ENCODE measurements at places on chromosomes 3 and 15.

DNA sequence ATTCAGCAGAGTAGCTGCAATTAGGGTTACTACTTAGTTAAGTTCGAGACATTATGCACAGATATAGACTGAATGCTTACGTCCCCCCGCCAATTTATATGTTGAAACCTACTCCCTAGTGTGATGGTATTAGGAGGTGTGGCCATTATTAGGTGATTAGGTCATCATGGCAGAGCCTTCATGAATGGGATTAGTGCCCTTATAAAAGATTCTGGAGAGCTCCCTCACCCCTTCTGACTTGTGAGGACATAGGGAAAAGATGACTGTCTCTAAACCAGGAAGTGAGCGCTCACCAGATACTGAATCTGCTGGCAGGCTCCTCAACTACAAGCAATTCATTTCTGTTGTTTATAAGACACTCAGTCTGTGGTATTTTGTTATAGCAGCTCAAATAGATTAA lies 25.6 kb upstream of the TEX9 start:
- no peak for DNase-seq

GRCh38 chr15:80695911-80696661 lies 976 bp downstream of the ABHD17C start:
- DNase-seq, result no peak

GRCh38 chr3:127287840-127288239 lies at the start of gene PRR20G:
Gene PRR20G, minus strand, starts transcription at chr3:127288046. Its CDS starts 681 bp downstream, at chr3:127287365.
- DNase-seq, result no peak

DNA sequence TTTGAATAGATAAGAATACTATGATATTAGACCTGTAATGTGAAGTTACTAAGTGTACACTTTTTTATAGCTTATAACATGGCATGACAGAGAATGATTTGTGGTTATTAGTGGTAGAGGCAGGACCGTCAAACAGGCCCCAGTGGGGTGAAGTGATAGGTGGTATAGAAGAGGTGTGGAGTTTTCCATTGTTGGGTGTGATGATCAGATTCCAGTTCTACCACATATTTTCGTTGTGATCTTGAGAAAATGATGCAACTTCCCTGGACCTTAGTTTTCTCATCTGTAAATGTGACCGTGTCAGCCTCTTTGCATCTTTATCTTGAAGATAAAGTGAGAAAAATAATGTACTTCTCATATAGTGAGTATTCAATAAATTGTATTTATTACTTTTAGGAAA lies 30.3 kb upstream of the UTS2B start:
- DNase-seq, result no peak

- DNase-seq, result no peak
Measured at GRCh38 chr3:153639631-153640030, 477.6 kb downstream of the RAP2B start.

DNA sequence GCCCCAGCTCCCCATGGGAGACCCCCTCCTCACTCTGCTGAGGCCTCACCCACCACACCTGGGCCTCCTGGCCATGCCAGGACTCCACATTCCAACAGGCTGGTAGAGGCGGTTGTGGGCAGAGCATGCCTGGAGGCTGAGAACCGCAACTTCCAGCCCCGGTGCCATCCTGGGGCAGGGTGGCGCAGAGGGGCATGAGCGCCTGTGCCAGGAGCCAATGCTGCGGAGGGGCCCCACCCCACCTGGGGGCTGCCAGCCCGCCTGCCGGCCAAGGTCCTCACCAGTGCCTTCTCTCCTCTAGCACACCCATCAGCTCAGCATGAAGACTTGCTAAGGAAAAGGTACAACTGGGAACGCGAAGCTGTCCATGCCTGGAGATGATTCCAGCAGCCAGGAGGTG lies 34.3 kb upstream of the SLC6A6 start:
- DNase-seq, result no peak

GRCh38 chr15:55407498-55408011 lies 604 bp downstream of the CCPG1 start:
- no peak for DNase-seq

DNA sequence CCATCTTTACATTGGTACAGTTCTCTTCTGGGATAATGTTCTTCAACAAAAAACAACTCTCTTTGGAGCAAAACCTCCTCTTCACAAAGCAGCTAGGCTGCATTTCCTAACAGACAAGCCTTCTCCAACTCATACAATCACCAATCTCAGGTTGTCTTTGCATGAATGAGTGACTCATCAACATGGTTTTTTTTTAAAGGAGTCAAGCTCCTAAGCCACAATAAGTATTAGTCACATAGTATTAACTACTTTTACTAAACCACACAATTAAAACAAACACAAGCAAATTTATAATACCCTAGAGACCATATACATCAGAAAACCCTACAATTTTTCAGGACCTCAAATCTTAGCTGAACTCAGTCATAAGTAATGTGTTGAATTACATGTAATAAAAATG lies 137.4 kb downstream of the TBC1D5 start:
- no peak for DNase-seq

- DNase-seq, result no peak
Measured at GRCh38 chr3:43676441-43676840, 14.3 kb upstream of the ABHD5 start.

DNA sequence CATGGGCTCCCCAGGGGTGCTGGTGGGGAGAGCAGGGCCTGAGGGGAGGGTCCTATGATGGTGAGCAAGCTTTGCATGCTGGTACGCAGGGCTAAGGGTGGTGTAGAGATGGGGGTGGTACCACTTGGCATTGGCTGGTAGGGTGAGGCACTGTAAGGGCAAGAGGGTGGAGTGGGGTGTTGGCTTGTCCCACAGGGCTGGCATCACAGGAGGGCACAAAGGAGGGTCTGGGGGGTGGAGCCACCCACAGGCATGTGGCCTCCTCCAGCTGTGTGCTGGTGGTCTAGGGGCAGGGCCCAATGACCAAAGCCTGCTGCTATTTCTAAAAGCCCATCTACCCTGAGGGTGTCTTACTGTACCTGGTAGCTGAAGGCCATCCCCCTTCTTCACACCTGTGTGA lies 65.2 kb upstream of the SEC13 start:
- DNase-seq, result no peak

DNA sequence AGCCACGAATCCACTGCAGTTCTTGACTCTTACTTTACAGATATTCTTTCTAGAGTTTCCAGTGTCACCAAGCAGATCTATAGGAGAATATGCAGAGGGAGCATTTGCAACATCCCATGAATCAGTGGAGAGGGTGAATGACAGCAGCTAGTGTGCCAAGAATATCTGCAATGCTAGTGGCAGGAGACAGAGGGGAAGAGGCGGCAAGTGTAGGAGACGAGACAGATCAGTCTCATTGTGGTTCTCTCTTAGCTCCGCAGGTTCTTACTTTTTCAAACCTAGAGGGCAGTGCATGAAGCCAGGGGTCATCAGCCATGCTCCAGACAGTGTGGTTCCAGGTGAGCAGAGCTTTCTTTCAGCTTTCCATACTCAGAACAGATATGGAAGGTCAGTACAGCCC lies 744 bp downstream of the ZNF619 start:
- DNase-seq, result no peak

DNA sequence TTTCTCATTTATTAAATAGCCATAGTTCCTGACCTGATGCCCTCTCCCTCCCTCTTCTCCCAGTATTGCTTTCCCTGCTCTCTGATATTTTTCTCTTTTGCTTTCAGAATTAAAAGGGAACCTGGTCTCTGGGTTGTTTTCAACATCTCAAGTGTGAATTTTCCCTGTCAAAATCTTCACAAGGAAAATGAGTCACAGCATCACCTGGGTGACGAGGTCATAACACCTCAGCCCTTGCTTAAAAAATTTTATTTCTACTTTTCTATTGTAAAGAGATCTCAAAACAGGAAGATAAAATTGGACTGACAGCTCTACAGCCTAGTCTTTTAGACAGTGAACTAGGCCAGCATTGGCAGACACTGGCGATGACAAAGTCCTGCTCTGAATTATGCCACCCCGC lies 40.1 kb downstream of the GAP43 start:
- DNase-seq, result no peak

DNA sequence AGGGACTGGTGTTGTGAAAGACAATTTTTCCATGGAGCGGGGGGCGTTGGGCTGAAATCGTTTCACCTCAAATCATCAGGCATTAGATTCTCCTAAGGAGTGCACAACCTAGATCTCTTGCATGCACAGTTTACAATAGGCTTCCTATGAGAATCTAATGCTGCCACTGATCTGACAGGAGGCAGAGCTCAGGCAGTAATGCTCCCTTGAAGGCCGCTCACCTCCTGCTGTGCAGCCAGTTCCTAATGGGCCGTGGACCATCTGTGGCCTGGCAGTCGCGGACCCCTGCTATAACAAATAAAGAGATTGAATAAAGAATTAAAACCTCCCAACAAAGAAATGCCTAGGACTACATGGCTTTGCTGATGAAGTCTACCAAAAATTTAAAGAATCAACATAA lies 25.3 kb upstream of the ANKRD28 start:
- no peak for DNase-seq

DNA sequence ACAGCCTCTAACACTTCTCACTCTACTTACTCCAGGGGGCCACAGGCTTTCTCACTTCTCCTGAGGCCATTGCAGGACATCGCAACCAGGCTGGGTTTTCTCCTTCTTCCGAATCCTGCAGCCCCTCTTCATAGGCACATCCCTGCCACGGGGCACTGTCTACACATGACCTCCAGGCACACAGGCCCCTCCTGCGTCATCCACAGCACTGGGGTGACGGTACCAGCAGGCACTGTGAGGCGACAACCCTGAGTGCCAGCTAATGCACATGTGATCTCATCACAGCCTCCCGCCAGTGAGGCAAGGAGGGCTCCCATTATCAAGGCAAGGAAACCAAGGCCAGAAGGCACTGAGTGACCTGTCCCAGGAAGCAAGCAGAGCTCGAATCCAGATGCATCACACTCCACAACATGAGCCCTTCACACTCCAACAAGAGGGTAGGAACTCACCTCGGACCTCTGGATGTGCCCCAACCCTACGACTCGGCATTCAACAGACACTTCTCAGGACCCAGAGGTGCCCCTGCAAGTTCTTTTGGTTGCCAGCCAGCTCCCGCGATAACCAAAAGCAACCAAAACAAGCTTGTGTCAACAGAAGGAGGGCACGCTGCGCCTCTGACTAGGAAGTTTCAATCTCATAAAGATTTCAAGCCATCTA lies 16.7 kb downstream of the FAM174B start:
- DNase-seq, result no peak

DNA sequence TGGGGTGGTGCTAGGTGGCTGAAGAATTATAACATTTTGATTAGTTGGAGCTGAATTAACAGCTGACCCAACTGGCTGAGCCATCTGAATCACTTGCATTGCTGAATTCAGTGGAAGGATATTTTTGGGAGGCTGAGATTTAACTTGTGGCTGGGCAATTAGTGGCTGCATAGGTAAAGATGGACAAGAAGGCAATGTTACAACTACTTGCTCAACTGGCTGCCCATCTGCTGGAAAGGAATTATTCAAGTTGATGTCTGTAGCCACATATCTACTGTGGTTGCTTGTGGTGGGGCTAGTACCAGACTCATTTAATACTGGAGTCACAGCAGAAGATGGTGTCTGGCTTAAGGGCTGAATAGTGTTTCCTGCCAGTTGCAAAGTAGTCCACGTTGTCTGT lies 36.4 kb downstream of the USF3 start:
- no peak for DNase-seq

- DNase-seq, result no peak
Measured at GRCh38 chr15:76163457-76164295, 103.9 kb downstream of the TMEM266 start.

DNA sequence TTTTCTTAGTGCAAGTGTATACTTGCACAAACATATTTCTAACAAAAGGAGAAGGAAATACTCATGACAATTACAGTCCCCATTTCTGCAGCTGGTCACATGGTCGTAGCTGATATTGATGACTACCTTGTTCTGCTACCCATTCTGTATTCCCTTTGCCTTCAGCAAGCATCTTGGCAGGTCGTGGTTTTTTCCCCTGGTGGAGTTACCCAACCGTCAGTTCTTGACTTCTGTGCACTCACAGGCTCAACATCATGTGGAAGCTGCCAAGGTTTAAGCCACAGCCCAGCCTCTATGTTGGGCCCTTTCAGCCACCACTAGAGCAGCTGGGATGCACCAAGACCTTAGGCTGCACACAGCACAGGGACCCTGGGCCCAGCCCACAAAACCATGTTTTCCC lies 56.1 kb downstream of the VGLL3 start:
- no peak for DNase-seq

GRCh38 chr3:134201201-134202130 lies 49.2 kb downstream of the RYK start:
- DNase-seq, result no peak

- DNase-seq, result no peak
Measured at GRCh38 chr15:88744548-88745020, 58.7 kb upstream of the ACAN start.

DNA sequence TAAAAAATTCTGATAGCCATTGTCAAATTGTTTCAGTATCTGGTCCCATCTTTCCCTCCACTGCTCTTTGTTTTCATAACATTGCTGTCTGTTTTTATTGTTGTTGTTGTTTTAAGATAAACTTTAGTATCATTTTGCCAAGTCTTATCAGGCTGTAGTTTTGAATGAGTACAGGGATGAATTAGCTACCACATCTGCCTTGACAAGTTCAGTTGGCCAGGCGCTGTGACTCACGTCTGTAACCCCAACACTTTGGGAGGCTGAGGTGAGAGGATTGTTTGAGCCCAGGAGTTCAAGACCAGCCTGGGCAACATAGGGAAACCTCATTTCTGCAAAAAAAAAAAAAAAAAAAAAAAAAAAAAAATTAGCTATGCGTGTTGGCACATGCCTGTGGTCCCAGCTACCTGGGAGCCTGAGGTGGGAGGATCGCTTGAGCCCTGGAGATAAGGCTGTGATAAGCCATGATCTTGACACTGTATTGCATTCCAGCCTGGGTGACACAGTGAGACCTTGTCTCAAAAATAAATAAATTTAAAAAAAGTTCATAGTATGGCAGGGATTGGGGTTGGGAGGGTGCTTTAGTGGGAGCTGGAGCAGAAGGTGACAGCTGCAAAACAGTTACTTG lies 8.3 kb upstream of the ANKDD1A start:
- no peak for DNase-seq

- DNase-seq, result no peak
Measured at GRCh38 chr3:112470788-112471187, 28.5 kb downstream of the BTLA start.

GRCh38 chr15:101547737-101548136 lies 58.2 kb upstream of the PCSK6 start:
- no peak for DNase-seq

DNA sequence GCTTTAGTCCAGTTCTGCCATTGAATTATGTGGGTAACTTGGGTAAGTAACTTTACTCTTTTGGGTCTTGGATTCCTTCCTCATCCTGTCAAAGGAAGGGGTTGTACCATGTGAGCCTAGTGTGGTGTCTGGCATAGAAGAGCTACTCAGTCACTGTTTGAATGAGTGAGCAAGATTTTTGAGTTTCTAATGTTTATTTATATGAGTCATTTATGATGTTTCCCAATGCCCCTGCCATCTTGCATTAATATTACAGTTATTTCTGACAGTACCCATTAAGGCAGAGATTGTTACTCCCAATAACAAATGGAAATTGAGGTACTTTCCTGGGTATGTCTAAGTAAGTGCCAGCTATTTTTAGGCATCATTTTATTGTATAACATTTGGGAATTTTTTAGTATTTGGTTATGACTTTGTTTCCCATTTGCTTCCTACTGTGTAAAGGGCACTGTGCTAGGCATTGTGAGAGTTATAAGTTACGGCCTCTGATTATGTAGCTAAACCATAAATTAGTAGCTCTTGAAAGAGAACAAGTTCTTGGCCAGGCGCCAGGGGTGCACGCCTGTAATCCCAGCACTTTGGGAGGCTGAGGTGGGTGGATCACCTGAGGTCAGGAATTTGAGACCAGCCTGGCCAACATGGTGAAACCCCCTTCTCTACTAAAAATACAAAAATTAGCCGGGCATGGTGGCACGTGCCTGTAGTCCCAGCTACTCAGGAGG lies 23.5 kb downstream of the NR1D2 start:
- no peak for DNase-seq
